T-helper 2 cell treated with Interferon-gamma antibody and Interleukin-4, amounts not matched to agents 5 μg/mL and 100 μg/mL, for 36 hours (primary cell): ENCODE measurements at places on chromosomes 6 and 20.

DNA sequence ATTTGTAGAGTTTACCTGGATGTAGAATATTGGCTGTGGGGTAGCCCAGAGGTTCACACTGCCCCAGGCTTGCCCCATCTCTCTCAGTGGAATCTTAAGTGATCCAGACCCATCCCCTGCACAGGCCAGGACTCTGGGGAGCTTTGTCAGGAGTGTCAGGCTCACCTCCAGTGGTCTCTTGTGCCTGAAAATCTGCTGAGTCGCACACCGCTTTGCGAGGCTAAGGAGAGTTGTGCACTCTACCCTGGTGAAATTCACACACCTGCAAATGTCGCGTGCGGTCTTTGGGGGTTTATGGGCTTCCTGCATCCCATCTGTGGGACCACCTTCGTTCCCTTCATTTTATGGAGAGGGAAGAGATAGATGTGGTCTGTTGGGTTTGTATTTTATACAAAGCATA is 63.6 kb upstream of the KIF25 start:
- no peak for DNase-seq

GRCh38 chr6:133591275-133591674 is 297.6 kb upstream of the TCF21 start:
- no peak for DNase-seq

GRCh38 chr6:36766399-36766945 is 68.8 kb downstream of the RAB44 start:
- DNase-seq, result no peak

- no peak for DNase-seq
These were observed 120.0 kb downstream of the UTRN start for GRCh38 chr6:144405163-144405562.

GRCh38 chr20:49510562-49511122 is 28.2 kb upstream of the KCNB1 start:
- DNase-seq, result no peak

DNA sequence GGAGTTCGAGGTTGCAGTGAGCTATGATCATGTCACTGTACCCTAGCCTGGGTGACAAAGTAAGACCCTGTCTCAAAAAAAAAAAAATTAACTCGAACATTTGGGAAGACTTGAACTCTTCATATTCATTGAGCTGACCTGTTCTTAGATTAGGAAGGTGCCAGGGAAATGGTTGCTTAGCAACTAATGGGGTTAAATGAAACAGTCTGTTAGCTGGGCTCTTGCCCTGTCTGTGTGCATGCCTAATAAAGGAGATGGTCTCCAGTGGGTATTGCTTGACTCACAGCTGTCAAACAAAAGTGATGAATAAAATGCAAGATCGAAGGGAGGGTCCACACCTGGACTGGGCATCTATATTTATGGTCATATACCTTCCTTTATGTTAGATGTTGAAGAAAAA is 101.8 kb downstream of the KLHL32 start:
- DNase-seq, result no peak

GRCh38 chr6:132167929-132168892 is 217.0 kb upstream of the CCN2 start:
- DNase-seq, result no peak

DNA sequence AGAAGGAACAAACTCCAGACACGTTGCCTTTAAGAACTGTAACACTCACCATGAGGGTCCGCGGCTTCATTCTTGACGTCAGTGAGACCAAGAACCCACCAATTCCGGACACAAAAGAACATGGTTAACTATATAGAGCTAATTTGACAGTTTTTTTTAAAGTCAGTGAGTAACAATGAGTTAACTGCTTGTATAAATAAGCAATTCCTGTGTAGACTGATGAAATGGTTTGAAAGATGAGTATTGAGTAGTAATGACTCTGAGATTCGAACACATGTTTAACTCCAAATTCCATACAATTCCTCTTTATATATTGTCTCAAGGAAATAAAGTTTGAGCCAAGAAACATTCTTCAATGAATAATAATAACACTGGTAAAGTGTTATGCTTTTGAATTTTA is 478.0 kb downstream of the MMUT start:
- no peak for DNase-seq

DNA sequence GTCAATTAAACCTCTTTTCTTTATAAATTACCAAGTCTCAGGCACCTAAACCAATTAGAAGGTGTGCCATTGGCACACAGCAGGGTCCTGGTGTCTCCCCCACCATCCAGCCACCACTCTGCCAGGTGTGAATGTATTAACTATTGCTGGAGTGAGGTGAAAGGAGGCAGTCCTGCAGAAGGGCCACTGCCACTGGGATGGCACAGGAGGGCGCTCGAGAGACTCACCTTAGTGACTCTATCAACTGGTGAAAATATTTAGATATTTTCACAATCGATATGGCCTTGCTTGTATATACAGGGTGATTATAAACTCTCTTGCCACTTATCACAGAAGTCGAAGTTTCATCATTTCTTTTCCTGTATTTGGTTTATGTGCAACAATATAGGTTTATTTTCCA is 145.6 kb upstream of the ESR1 start:
- no peak for DNase-seq

GRCh38 chr20:16781496-16781895 is 33.3 kb downstream of the OTOR start:
- no peak for DNase-seq

GRCh38 chr20:46315311-46315710 is 7.0 kb upstream of the CDH22 start:
- DNase-seq, result no peak

DNA sequence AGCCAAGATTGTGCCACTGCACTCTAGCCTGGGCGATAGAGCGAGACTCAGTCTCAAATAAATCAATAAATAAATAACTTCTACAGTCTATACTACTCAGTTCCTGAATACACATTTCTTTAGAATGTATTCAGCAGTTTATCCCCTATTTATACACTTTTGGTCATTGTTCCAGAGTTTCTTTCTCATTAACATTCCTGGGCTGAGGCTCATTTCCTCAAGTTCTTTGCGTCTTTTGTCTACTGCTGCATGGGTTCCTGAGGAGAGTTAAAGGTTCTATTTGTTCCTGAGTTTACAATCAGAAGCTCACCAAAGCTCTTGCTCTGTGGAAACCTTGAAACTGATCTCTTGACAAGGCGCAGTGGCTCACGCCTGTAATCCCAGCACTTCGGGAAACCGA is 37.7 kb upstream of the SASH1 start:
- DNase-seq, result no peak

GRCh38 chr20:37188787-37189186 is 9.4 kb upstream of the MROH8 start:
- no peak for DNase-seq

DNA sequence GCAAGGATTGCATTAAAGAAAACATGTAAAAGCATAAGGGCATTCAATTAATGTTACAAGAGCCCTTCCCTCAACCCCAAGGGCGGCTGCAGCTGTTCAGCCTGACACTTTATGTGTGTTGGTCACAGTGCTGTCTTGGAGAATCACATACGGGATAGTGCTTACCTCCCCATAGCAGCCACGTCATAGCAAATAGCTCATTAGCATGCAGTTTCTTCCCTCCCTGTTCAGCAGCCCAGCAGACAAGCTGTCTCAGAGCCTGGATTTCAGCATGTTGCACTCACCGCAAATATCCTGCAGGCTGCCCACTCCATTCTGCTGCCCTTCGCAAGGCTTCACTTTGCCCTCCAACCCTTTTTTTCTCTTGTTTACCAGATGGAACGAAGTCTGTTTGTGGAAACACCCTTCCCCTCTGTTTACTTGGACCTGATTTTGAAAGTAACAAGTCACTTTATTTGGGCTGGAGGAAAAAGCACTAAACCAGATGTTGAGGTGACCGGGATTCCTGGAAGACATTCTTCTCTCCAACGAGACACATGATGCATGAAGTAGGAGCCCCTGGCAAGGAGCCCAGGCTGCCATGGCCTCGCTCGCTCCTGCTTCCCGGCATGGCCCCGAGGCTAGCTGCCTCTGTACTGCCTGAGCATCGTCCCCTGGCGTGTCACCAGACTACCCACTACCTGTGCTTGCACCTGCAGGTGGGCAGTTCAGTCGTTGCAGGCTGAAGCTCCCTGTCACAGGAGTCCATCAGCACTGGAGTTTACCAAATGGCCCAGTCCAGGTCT is 151.6 kb upstream of the GMDS start:
- DNase-seq, result no peak

DNA sequence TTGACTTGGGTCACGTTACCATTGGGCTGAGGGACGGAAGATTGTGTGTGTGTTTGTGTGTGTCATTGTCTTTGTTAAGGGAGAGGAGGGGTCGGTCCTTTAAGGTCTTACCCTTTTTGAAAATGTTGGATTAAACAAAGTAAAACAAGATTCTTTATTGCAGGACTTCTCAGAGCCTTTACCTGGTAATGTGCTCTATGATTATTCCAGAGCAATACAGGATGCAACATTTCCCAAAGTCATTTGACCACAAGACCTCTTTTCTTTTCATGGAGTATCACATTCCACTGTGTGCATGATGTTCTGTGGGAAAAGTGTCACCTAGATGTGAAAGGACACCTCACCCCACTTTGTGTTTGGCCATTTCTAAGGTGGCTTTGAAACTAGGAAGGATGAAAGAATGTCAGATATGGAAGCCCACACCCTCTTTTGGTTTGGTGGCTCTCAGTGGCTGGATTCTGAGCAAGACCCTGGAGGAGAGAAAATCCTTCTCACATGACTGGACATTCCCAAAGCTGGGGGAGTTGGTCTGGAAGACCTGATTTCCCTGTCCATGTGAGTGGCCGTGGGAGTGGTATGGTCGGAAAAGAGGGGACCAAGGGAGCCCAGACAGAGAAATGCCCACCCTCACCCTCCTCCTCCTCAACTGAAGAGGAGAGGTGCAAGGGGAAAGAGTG is 18.2 kb upstream of the ZNF831 start:
- no peak for DNase-seq

DNA sequence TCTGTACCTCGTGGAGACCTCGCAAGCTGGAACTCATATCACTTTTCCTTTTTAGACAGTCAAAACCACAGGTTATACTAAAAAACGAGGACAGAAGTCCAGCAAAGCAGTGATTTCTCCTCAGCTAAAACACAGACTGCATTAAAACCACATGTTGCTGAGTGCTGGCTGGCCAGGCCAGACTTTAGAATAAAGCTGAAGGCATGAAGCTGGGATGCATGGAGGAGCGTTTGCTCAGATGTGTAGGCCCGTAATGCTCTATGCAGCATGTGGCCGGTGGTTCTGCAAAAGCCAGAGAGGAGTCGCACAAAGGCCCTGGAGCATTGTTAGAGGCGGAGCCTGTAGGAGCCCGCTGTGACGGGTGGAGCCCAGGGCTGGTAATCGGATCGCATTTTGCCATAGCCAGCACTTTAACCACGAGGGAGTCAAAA is 83.6 kb downstream of the SMOC2 start:
- DNase-seq, result no peak

- no peak for DNase-seq
These were observed 3.5 kb downstream of the AKIRIN2 start for GRCh38 chr6:87698547-87699006.

DNA sequence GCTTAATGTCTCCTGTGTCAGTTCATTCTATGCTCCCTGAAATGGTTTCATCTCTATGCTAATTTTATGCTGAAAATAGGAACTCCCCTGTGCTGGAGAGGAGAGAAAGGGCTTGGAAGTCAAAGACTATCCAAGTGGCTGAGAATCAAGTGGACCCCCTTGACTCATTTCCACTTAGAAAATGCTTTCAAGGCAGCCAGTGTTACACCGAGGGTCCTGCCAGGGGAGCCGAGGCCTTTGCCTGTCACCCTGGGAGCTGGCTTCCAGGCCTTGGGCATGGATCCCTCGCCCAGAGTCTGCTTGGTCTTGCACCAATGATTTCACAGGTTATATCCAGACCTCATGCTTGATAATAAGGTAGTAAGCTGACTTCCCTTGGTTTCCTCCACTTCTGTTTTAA is 342.6 kb downstream of the NRN1 start:
- DNase-seq, result no peak

DNA sequence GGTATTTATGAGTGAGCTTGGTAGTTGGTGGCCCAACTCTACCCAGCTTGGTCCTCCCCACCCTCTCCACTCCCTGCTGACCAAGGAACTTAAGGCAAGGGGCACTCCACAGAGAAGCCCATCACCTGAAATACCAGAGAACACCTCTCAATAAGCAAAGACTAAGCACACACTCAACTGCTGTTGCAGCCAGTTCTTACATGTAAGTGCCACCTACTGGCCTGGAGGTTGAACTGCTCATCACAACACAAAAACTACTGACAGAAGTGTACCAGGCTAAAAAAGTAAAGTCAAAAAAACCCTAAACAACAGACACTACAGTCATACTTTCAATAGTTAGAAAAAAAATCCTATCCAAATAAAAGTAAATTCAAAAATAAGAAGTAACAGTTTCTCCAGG is 146.2 kb downstream of the FAM83B start:
- DNase-seq, result no peak

DNA sequence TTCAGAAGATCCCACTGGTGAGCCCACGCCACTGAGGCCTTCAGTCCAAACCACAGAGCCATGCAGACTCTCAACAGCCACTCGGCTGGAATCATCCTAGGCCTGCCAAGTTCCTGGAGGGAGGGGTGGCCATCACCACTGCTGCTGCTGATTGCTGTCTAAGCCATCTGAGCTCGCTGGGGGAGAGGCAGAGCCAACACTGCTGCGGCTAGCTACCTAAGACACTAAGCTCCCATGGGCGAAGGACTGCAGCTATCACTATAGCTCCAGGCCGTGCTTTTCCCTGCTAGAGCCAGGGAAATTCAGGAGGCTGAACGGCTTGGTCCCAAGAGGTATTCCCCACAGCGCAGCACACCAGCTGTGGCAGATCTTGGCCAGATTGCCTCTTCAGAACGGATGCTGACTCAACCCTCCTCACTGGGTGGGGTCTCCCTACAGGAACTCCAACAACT is 73.6 kb downstream of the TBC1D32 start:
- DNase-seq, result no peak

GRCh38 chr6:36364669-36365479 is 22.6 kb downstream of the ETV7 start:
- DNase-seq, result peak; percentile 21

DNA sequence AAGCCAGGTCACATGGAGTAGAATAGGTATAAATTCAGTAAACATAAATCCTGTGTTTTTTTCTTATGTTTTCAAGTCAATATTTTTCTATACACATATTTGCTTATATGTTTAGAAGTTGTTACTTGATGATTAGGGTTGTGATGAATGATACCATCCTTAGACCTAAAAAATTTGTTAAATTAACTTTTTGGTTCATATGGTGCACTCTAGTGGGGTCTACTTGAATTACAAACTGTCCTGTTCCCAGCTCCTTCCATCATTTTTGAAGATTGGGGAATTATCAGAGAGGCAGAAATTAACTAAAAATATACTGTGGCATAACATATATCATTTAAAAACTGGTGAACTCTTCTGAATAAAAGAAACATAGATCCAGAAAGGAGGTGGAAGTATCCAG is 48.3 kb upstream of the RIPPLY2 start:
- DNase-seq, result no peak

- peak; percentile 70 for DNase-seq
These were observed 816 bp upstream of the MAN1A1 start for GRCh38 chr6:119350202-119350951.

- no peak for DNase-seq
These were observed 995 bp upstream of the GSTA4 start for GRCh38 chr6:52995913-52996645.

GRCh38 chr6:159788753-159789376 is 537 bp downstream of the TCP1 start:
- DNase-seq, result peak; percentile 27
